ENCODE measurements at places on chromosomes 4 and X.

DNA sequence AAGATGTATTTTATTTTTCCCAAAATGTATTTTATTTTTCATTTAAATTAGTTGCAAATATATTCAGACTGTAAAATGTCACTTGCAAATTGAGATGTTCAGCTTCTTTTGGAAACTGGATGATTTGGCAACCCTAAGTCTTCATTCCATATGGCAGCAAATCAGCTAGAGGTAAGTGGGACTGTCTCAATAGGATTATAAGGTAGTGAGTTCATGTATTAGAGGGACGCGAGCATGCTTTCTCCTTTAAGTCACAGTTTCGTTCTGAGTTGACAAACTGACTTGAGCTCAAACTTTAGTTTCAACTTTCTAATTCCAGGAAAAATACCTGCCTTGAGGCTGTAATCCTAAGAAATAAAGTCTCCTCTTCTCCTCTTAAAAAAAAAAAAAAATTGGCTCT, 44.2 kb upstream of the TMEM131L start:
- no peaks in the 10 kb centered on the region for H3K36me3 ChIP-seq
- peaks cover 28% of the 10 kb centered on the region for H3K4me1 ChIP-seq
- no peak overlapping the region for H3K27ac ChIP-seq

- no peaks in the 10 kb centered on the region for H3K4me1 ChIP-seq
- H3K27me3 ChIP-seq = no peaks in the 10 kb centered on the region
- no peak overlapping the region for H3K27ac ChIP-seq
- no peaks in the 10 kb centered on the region for H3K36me3 ChIP-seq
- no peak overlapping the region for H3K4me3 ChIP-seq
Measured at GRCh38 chr4:5572114-5572513, 136.2 kb downstream of the EVC2 start.

GRCh38 chrX:107447642-107448041, 1.8 kb upstream of the FRMPD3 start:
- no peaks in the 10 kb centered on the region for H3K27me3 ChIP-seq
- H3K4me3 ChIP-seq = no peak overlapping the region
- H3K27ac ChIP-seq = no peak overlapping the region
- H3K36me3 ChIP-seq = no peaks in the 10 kb centered on the region
- no peak for DNase-seq
- peaks cover 52% of the 10 kb centered on the region for H3K4me1 ChIP-seq

- H3K4me1 ChIP-seq = peaks cover 57% of the 10 kb centered on the region
- no peaks in the 10 kb centered on the region for H3K27me3 ChIP-seq
- no peaks in the 10 kb centered on the region for H3K36me3 ChIP-seq
- DNase-seq = no peak
- H3K4me3 ChIP-seq = no peak overlapping the region
Measured at GRCh38 chr4:140833280-140833679, 77.1 kb upstream of the TBC1D9 start.

DNA sequence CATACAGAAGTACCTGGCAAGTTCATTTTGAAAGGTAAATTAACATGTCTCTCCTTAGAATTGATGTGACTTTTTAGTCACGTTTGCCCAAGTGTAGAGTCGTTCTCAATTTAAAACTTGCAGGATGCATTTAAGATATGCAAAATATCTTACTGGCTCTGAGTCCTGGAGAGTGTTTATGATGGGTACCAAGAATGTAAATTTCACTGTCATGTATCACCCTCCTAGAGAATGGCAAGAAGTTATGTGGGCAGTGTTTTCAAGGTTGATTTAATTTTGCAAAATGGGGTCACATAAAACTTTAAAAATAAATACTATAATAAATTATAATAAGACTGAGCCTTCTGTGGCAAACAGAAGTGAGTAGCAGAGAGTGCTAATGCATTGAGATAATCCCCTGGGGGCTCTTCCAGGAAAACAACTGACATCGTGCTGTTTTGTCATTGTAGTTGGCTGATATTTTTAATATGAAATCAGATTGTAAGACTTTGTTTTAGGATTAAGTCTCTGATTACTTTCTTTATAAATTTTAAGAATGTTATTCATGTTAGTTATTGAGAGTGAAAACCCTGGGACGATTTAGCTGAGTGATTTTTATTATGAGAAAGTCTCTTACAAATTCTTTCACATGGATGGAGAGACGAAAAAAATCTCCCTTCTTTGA, 103.0 kb downstream of the AFF1 start:
- DNase-seq = no peak
- H3K4me1 ChIP-seq = peaks cover 71% of the 10 kb centered on the region
- no peak overlapping the region for H3K4me3 ChIP-seq
- no peaks in the 10 kb centered on the region for H3K27me3 ChIP-seq
- H3K36me3 ChIP-seq = no peaks in the 10 kb centered on the region
- H3K27ac ChIP-seq = peak overlapping the region; percentile 42
